ENCODE measurements at places on chromosomes 1 and 21. TPM values are rescaled to one million over a fixed set of nuclear protein-coding genes. Genes with fewer than 3 reads are reported as not detected.

DNA sequence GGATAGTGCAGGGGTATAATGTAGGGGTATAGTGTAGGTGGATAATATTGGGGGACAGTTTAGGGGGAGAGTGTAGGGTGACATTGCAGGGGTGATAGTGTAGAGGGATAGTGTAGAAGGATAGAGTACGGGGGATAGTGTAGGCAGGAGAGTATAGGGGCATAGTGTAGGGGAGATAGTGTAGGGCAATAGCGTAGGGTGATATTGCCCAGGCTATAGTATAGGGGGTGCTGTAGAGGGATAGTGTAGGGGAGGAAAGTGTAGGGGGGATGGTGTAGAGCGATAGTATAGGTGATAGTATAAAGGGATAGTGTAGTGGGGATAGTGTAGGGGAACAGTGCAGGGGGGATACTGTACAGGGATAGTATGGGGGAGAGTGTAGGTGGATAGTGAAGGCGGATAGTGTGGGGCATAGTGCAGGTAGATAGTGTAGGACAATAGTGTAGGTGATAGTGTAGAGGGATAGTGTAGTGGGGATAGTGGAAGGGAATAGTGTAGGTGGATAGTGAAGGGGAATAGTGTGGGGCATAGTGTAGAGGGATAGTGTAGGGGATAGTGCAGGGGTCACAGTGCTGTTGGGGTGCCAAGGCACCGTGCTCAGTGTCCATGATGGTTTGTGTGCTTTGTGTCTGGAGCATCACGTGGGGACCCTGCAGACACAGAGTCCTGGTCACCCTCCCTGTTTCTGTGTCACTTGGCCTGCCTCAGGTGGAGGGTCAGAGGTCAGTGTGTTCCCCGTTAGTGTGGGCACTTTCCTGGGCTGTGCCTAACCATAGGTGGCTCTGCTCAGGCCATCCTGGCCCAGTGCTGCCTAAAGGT, 10.5 kb upstream of the ARF1 start:
- no peak for DNase-seq

- DNase-seq, result no peak
Measured at GRCh38 chr1:84940481-84940880, 47.5 kb upstream of the LPAR3 start.

- DNase-seq, result no peak
Measured at GRCh38 chr1:154808261-154808908, 61.7 kb downstream of the KCNN3 start.

The NUP210L gene
- not detected for total RNA-seq

The CFAP126 gene
- not detected for total RNA-seq

The HES3 gene
- total RNA-seq, result not detected

DNA sequence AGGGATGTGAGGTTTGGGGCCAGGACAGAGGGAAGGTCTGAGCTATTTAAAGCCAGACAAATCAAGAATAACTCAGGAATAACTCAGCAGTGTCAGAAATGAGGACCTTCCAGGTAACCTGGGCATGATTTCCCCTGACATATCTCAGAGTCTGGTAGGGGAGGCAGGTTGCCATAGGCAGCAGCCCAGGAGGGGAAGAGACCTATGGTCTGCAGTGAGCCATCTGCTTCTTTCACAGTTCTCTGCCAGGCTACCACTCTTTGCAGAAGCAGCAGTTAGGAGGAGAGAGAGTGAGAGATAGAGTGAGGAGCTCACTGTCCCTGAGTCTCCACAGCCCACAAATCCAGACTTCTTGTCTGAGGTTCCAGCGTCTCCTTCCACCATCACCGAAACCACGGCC, 6.3 kb upstream of the VSIG8 start:
- no peak for DNase-seq

DNA sequence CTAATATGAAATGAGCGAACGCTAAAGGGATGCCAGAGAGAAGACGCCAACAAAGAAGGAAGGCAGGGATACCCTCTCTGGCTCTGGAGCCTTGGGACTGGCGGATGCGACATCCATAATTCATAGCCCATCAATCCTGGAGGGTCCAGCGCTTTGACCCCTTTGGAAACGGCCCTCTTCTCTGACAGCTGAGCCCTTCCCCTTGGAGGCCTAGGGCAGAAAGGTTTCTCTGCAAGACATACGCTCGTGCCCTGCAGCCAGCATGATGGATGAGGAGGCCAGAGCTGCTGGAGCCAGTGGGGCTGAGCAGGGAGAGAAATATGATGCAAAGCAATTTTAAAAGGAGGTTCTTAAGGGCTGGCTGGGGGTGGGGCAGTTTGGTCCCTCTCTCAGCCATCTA, 22.2 kb downstream of the OPTC start:
- DNase-seq, result no peak

GRCh38 chr1:214002060-214002459, 14.3 kb downstream of the PROX1 start:
- no peak for DNase-seq

- DNase-seq, result no peak
Measured at GRCh38 chr1:8097908-8098307, 71.8 kb upstream of the ERRFI1 start.

DNA sequence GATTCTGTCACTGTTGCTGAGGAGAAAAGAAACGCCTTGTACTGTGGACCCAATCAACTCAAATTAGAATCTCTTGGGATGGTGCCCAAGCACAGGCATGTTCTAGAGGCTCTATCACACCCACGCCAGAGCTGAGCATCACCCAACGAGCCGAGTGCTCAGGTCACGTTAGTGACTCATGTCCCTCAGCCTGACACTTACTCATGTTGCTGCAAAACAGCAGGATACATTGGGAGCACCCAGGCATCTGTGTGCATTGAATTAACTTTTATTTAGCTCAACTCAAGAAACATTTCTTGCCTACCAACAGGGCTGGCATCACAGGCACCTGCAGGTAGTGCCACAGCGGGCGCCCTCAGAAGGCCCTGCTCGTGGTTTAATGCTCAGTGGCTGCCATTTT, 149.8 kb downstream of the ETS2 start:
- peak; percentile 77 for DNase-seq

GRCh38 chr1:143735764-143736461, 235.9 kb downstream of the FAM72C start:
- peak; percentile 42 for DNase-seq

The RNU1-1 gene
- total RNA-seq, result 4,441 TPM

- DNase-seq, result peak; percentile 86
Measured at GRCh38 chr1:36448530-36449056, 1.7 kb downstream of the OSCP1 start.

The MPL gene
- total RNA-seq, result not detected

DNA sequence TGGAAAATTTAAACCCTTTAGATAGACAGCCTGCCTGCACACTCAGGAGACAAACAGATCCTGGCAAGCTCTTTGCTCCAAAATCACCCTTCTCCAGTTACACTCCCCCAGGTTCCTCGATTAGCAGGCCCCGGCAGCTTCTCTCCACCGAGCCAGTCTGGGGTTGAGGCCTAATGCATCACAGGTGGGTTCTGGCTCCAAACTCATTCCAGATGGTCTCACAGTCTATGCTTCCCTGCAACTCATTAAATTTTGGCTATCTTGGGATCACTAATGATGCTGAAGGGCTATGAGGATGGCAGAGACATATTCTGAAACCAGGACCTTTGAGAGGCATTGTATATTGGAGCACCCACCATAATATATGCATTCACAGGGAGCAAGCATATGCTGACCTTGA, 559.8 kb upstream of the USP24 start:
- DNase-seq, result no peak

DNA sequence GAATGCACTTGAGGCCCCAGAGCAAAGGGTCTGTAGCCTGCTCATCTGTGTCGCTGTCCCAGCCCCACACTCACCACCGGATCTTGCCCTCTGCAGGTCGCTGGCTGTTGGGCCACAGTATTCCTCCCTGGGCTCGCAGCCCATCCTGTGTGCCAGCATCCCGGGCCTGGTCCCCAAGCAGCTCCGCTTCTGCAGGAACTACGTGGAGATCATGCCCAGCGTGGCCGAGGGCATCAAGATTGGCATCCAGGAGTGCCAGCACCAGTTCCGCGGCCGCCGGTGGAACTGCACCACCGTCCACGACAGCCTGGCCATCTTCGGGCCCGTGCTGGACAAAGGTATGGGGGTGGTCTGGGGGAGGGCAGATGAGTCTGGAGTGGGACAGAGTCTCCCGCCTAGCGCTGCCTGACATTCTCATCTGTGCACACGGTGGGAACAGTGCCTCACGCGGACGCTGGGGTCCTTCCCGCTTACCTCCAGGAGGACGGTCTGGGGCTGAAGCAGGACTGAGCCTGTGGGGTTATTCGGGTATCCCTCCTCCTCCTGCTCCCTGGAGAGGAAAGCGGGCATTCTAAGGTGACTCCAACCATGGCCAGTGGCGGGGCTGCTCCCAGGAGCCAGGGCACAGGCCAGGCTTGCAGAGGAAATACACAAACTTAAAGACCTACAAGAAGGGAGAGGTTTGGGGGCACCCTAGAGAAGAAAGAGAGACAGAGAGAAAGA, 15.9 kb downstream of the WNT3A start:
- no peak for DNase-seq

The SYCP1 gene
- not detected for total RNA-seq

GRCh38 chr1:94919241-94920030, 7.5 kb downstream of the CNN3 start:
- DNase-seq, result no peak

DNA sequence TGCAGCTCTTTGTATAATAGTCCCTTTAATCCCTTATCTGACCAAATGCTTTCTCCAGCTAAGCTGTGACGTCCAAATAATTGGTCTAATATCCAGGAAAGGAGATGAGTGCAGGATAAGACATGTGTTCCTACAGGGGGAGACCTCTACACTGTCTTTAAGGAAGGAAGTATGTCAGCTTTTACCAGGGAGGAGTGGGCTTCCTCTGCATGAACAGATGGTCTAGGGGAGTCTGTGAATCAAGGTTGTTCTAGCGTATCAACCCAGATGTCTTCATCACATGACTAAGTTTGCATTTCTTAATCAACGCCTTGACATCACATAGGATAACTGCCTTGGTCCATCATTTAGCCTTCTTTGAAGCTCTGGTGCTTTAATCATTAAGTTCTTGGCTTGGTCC, 528.2 kb downstream of the MRPL39 start:
- DNase-seq, result no peak

DNA sequence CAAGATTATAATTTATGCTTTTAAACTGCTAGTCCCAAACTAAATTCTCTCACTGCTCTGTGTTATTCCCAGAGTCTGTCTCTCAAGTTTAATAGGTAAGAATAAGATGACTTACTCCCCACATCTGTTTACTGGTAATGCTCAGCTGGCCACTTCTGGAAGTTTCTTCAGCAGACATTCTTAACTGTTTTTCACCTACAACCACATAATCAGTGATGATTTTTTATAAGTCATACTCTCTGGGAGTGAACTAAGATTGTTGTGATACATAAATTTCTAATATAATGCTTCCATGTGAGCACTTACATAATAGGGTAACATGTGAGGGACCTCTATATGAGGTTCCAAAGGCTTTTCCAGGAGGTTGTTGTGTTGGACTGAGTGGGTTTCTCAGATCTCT, 8.7 kb downstream of the SLAMF7 start:
- DNase-seq, result peak; percentile 54

GRCh38 chr1:226827458-226827857, 43.0 kb upstream of the PSEN2 start:
- DNase-seq, result no peak

DNA sequence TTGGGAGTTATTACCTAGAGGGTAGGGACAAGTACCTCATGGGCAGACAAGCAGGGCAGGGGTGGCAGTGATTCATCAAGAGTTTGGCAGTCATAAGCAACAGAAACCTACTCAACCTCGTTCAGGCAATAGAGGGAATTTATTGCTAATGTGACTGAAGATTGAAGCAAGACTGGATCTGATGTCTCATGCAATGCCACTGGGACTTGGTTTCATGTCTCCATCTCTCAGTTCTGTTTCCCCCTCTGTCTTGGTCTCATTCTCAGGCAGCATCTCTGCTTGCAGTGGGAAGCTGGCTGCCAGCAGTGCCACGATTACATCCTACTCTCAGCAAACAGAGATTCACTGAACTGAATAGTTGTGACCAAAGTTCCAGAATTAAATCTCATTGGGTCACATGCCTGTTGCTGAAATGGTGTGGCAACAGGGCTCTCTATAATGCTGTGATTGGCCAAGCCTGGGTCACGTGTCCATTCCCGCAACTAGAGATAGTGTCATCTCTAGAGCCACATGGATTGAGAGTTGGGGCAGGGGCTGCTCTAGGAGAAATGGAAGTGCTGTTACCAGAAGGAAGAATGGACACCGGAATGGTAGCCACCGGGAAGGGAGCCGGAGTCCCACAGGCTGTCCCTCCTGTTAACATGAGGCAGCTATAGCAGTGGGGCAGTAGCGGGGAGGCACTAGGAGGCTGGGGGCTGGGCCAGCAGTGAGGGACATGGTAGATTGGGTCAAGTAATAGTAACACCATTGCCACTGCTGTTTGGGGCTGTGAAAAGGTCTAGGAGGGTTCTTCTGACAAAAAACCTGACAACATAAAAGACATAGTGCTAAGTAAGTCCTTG, 3.9 kb upstream of the CDC42 start:
- no peak for DNase-seq

DNA sequence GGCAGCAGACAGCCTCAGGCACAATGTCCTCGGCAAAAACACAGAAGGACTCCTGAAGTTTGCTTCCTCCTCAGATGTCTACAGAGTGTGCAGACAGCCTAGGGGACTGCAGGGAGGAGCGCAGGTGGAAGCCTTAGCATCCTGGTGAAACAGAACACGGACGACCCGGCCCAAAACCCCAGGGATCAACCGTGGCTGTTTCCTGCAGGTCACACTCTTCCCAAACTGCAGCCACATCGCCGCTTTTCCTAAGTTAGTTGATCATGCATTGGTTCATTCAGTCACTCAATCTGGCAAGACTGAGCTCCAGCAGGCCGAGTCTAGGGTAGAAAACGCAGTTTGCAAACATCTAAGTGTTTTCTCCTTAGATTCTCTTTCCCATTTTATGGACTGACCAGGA, 33.4 kb downstream of the FHAD1 start:
- DNase-seq, result no peak

GRCh38 chr1:88662723-88663122, 21.4 kb upstream of the PKN2 start:
- no peak for DNase-seq

The KTI12 gene
- 12.0 TPM for total RNA-seq

DNA sequence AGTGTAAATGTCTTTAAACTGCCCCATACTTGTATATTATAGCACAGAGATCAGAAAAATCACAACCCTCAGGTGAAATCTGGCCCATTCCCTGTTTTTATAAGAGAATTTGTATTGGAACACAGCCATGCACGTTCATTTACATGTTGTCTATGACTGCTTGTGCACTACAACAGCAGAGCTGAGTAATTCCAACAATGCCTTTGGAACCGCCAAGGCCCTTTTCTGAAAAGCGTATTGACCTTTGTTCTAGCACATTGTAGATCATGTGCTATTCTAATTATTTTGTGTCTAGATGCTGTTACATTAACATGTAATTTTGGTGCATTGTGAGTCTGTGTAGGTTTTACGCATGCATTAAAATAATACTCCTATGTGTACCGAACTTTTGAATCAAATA, 339.6 kb downstream of the CHRM3 start:
- DNase-seq, result no peak

All from foreskin keratinocyte (primary cell).